ENCODE measurements at places on chromosomes 1 and 21.

DNA sequence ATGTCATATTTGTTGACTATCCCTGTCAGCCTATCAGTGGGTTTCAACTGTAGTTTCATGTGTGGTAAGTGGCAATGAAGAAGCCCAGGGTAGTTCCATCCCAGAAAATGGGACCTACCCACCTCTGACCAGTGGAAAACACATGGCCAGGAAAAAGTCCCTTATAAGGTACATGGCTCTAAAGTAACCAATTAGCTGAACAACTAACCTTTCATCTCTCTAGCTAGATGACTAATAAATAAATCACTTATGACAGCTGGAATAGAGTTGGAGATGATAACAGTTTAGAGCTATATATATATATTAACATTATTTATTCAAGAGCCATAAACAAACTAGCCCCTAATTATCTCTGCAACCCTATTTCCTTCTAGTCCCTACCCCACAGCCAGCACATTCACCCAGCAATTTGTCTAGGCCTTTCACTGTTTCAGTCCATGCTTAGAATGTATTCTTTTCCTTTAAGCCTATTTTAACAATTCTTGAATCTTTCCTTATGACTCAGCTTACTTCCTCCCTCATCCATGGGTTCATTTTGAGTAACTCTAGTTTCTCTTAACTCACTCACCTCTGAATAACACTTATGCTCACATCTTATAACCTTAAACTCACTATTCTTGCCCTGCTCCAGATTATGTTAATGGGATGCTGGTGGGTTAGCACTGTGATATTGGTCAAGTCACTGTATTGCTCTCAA lies 83.7 kb downstream of the TNFSF18 start:
- DNase-seq, result no peak

- no peak for DNase-seq
Observed at GRCh38 chr1:220326578-220326977, 54.3 kb upstream of the RAB3GAP2 start.

GRCh38 chr21:33380483-33380998 lies 22.7 kb upstream of the IFNGR2 start:
- peak; percentile 70 for DNase-seq

DNA sequence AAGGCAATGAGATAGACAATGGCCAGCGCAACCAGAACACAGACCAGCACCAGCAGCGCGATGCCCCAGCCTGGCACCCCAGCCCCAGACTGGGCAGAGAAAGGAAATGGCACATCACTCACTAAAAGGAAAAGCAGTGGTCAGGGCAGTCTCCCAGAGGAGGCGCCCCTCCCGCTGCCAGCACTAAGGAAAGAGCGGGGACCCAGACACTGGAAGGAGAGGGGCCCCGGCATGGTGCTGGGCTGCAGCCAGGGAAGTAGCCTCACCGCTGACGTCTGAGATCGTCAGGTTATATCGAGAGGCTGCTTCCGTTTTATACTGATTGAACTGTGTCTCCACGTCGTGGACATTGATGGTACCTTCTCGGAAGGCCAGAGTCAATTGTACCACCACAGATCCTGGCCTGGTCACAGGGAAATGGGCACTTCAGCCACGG lies 13.8 kb downstream of the TRIM46 start:
- no peak for DNase-seq

DNA sequence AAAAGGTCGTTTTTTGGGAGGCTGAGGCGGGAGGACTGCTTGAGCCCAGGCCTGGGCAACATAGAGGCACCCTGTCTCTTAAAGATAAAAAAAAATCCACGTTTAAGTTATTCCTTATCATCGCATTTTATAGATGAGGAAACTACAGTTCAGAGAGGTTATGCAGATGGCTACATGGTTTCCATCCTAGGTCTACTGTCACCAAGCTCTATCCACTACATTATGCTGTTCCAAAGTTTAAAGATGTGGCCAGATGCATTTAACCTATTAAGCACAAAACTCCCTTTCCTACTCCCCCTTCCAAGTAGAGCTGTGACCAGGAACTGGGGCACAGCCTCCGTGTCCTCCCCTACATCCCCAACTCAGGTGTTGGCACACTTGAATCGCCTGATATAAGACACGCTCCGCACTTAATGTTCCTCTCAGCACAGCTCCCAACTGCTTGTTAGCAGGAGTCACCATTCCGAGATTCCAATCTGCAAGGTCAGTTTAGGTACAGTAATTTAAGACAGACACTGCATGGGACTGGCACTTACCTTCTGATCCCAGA lies 1.3 kb downstream of the TAF5L start:
- no peak for DNase-seq

DNA sequence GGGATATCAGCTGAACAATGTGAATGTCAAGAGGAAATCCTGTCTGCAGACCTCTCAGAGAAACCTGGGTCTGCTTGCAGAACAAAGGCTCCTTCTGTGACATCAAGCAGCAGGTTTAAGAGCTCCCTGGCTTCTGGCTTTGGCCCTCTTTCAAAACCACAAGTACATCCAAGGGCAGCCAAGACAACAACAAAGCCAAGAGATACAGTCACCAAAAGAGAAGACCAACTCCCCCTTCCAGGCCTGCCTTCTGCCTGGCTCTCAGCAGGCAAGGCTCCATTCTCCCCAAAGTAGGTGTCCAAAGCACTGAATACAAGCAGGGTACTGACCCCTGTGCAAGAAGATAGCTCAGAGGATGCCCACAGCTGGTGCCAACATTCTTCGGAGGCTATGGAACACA lies 11.5 kb downstream of the BCAR3 start:
- no peak for DNase-seq

DNA sequence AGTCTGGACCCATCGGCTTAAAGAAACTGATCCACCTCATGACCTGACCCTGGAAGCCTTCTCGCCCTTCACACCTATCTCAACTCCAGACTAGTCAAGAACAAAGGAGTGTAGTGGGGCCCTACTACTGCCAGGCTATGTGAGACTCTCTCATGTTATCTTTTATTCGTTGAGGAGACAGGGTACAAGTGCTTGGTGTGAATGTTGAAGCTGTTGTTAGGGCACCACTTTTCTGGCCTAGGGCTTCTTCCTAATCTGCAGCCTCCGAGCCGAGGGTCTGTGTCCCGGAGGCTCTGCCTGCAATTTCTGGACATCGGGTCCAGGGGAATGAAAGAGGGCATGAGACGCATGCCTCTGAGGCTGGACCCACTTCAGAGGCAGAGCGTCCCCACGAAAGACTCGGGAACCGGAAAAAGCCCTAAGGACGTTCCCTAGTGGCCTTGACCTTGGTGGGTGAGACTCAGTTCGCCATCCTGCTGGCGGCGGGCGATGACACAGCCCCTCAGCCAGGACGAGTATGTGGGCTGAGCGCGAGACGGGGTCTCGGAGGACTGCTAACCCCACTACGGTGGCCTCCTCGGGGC lies 671 bp downstream of the DNAJC11 start:
- peak; percentile 1 for DNase-seq
